ENCODE measurements at places on chromosomes 5 and 9.

DNA sequence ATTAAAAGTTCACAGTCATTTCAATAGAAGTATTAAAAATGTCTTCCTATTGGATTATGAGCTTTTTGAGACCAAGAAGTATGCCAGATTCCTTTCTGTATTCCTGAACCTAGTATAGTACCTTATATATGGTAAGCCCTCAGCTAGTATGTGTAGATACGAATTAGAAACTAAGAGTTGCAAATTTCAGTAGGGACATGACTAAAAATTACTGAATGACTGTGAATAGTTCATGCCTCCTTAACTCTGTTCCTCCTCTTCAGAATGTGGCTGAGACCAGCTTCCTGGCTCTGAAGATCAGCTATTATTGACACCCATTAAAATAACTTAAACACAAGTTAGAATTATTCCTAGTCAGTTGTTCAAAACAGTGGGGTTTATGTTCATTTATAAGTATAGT is 19.7 kb downstream of the KDM3B start:
- DNase-seq = no peak

DNA sequence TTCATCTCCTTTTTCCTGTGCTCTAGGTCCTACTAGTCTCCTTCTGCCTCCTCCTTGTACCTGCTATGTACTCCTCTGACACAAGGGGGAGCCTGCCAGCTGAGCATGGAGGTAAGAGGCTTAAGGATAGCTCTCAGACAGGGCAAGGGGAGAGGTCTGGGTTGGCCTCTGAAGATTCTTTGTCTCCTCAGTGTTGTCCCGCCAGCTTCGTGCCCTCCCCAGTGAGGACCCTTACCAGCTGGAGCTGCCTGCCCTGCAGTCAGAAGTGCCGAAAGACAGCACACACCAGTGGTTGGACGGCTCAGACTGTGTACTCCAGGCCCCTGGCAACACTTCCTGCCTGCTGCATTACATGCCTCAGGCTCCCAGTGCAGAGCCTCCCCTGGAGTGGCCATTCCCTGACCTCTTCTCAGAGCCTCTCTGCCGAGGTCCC is 3.8 kb downstream of the CREB3 start:
- peak; percentile 62 for DNase-seq

GRCh38 chr5:13809921-13810320 is 134.6 kb downstream of the DNAH5 start:
- DNase-seq = no peak

GRCh38 chr9:96398582-96399324 is 15.2 kb upstream of the SLC35D2 start:
- DNase-seq = no peak

DNA sequence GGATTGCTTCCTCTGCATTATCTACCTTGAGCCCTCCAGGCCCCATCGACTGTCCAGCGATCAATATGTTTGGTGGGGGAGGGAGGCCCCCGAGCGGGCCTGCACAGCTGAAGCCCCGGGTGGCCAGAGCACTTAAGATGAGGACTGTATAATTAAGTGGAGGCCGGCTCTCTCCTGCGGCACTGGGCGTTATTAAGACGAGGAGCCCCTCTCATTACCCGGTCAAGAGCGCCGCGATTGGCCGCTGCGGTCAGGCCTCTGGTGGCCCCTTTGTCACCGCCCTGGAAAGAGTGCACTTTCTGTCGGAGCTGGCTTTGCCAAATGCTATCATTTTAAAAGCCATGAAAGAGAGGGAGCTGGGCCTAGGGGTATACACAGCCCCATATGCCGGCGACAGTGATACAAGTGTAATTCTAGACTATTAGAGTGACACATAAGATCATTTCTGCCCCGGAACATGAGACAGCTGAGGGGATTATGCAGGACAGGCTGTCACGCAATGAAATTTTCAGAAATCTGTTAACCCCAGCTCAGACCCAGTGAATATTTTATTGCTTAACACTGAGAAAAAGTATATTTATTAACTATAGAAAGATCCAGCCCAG is 106.3 kb upstream of the IRX1 start:
- DNase-seq = no peak

- no peak for DNase-seq
Measured at GRCh38 chr5:120823328-120823727, 359.2 kb downstream of the PRR16 start.

GRCh38 chr5:142446131-142446959 is 121.5 kb upstream of the SPRY4 start:
- peak; percentile 18 for DNase-seq

GRCh38 chr9:136697146-136697820 is 10.0 kb upstream of the AGPAT2 start:
- DNase-seq = no peak

GRCh38 chr5:123441408-123441807 is 18.2 kb upstream of the CEP120 start:
- DNase-seq = no peak

DNA sequence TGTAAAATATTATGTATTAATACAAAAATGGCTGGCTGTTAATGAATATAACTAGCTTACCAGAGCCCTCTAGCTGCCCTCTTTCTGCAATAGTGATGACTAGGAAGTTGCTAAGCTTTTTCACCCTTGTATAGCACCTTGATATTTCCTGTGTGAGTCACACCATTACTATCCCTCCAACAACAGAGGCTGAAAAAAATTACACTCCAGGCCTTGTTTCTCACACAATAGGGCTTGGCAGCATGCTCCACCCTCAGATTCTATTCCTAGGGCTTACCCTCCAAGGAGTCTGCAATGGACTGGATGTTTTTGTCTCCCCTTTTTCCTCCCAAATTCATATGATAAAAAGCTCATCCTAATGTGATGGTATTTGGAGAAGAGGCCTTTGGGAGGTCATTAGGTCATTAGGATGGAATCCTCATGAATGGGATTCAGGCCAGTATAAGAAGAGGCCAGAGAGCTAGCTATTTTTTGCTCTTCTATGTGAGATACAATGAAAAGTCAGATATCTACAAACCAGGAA is 184.6 kb upstream of the MAP1B start:
- DNase-seq = no peak

DNA sequence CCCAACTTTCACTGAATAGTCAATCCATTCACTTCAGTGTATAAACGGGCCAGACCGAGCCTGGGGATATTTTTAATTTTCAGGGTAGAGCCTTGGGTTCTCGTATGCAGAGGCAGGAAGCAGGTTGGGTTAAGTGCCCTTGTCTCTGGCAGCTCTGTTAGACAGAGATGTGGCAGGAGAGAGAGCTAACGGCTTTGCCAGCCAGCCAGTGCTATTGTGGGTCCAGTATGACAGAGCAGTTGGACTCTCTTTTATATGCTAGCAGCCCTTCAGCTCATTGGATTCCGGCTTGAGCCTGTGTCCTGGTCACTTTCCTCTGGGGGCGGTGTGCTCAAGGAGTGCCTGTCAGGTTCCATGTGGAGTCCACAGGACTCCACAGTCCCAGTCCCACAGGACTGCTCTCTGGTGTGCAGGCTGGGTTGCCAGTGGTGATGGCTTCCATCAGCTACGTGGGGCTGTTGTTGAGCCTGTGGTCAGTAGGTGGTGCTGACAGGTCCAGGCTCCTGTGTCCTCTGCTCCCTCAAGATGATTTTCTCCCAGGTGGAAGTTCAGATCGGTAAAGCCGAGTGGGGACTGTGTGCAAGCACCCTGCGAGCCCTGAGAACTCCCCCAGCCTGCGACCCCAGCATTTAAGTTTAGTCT is 14.3 kb downstream of the CLTA start:
- no peak for DNase-seq

GRCh38 chr9:34291023-34291422 is 38.0 kb downstream of the KIF24 start:
- DNase-seq = peak; percentile 83

DNA sequence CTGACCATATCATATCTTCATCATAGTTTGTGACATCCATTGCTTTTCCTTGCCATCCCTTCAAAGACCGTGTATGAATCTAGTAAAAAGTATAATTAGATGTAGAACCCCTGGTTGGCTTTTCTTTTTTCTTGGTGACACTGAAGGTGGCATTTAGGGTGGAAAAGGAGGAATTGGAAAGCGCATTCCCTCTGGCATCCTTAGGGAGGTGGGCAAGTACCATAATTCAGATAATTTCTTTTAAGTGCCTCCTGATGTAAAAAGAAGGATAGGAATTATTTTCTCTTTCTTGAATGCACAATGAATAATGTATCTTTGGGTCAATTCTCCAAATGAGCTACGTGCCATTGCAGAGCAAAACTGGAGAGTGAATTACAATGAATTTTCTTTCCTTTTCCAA is 73.2 kb upstream of the SMARCA2 start:
- DNase-seq = no peak

DNA sequence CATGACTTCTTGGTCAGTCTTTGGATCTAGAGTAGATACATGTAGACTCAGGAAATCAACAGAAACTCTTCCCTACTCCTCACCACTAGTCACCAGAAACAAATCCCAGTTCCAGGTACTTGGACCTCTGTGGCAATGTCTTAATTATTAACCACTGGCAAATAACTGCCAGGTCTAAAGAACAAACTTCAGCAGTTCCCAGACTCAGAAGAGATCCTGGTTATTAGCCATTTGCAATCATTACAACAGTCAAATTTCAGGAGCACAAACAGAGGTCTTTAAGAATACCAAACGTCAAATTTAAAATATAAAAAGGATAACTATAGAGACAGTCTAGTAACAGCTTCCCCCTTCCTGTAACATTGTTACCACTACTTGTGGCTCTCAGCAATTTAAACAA is 10.2 kb downstream of the DIAPH1 start:
- no peak for DNase-seq

DNA sequence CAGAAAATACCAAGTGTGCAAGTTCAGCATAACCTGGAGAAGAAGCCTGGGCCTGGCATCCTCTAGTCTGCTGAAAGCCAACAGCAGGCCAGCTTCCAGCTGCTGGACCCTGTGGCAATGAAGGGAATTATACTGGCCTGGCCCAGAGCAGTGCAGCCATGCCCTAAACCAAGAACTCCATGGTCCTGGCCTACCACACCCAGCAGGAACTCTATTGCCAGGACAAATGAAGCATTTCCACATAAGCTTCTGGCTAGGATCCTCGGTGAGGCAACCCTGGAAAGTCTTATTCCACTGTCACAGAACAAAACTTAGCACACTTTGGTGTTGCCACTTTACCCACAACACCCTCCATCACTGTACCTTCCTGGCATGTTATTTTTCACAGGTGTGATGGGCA is 35.5 kb downstream of the CDK5RAP2 start:
- no peak for DNase-seq

- DNase-seq = no peak
Measured at GRCh38 chr9:101485924-101486692, 47.5 kb upstream of the RNF20 start.

DNA sequence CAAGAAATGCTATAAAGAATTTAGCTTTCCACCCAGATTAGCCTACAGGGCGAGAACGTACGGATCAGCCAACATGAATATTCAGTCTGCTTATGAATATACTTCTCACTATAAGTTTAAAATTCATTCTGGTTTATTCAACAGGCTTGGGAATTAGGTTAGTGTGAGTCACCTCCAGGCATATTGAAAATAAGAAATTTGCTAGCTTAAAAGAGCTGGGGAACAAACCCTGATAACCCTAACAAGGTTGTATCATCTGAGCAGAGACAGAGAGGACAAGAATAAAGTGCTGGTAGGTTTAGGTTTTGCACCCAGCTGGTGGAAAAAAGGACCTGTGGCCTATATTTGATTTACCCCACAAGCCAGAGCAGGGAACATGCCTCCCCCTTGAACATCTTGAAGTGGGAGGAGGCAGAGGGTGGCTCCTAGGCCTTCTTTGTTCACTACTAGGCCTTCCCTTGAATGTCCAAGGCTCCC is 12.3 kb downstream of the FNBP1 start:
- no peak for DNase-seq
